ENCODE measurements at places on chromosomes 6 and 20. TPM values are rescaled to one million over a fixed set of nuclear protein-coding genes. Genes with fewer than 3 reads are reported as not detected.

- no peak for DNase-seq
Measured at GRCh38 chr6:87572021-87572420, 17.8 kb downstream of the RARS2 start.

DNA sequence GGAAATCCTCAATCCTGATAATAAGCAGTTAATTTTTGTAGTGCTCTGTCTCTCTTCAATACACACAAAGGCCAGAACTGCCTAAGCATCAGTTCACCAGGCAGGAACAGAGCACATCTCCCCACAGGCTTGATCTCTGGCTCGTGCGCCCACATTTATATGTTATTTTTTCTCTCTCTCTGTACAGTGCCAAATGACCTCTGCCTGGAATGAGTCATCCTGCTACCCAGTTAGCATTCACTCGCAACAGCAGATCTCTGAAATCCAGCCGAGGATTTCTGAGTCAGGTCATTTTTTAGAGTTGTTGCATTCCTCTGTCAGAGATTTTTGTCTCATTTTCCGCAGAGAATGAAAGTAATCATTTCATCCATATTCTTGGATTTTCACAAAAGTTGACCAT, 107.1 kb downstream of the COL12A1 start:
- DNase-seq = no peak

DNA sequence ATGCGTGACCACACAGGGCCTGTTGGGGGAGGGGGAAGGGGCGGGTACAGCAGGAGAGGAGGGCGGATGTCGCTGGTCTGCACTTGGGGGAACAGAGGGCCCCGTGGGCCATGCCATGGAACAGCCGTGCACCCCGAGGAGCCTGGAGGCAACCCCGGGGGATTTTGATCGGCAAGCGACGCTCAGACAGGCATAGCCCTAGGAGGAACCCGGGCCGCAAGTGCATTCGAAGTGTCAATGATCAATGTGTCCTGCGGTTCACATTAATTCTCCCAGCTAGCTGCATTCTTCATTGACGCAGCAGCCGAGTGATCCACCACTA, 772.8 kb upstream of the DEFB115 start:
- DNase-seq = no peak

DNA sequence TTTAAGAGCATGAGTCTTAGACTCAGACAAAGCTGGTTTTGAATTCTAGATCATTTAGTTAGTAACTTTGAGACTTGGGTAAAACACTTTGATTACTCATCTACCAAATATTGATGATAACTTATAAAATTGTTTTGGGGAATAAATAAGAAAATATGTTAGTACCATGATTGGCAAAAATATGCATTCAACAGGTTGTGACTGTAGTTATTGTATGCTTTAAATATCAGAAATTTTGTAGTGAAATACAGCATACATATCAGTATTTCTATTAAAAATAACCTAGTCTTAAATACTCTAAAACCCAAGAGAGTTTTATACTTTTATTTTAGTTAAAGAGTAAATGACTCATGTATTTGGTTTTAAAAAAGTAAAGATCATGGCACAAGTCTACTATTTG, 68.7 kb downstream of the ENPP1 start:
- DNase-seq = no peak

- DNase-seq = no peak
Measured at GRCh38 chr6:84403545-84403944, 176.1 kb upstream of the CEP162 start.

DNA sequence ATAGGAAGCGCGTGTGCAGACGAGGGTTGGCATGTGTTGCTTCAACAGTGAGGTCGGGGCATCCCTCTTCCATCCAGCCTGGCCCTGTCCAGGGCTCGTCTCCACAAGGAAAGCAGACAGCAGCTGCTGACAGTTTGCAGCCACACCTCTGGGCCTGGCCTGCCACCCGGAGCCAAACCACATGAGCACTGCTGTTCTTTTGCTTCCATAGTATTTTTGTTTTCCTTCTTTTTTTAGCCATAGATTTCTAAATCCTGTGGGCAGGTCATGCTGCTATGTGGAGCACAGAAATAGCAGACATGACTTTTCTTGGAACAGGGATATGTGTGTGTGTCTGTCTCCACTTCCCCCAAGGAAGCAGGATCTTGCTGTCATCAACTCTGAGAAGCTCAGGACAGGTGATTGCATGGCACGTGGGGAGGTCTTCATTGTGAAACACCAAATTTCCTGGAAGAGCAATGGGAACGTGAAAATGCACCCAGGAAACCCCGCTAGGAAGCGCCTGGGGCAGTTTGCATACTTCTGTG, 167.4 kb downstream of the DTNBP1 start:
- no peak for DNase-seq

DNA sequence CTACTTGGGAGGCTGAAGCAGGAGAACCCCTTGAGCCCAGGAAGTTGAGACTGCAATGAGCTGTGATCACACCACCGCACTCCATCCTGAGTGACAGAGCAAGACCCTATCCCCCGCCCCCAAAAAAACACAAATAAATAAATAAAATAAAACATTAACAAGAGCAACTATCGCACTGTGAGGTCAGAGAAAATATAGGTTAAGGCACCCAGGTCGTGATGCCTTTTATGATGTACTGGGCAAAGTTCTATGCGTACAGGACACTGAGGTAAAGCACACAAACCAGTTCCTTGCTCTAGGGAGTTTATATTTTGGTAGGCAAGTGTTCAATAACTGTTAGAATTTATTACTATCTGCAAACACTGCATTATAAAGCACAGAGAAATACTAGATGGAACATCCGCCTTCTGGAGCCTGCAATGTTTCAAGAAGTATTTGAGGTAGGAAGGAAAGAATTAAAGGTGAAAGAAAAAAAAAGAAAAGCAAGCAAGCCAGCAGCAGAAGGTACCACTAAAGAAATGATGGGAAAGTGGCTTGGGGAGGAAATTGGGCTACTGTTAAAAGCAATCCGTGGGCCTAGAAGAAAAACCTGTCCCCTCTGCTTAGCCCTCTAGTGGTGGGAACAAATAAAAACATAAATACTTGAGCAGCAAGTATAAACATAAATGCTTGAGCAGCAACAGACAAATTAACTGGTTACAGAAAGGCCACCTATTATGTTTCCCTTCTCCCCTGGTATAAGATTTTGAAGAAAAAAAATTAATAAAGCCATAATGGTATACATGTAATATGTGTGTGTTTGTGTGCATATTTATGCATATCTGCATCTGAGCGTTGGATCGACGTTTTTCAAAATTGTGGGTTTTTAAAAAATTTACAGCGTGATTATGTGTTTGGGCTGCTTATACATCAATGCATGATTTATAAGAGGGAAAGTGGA, 128.0 kb downstream of the PHACTR1 start:
- DNase-seq = no peak

GRCh38 chr20:2124564-2125213, 23.1 kb downstream of the STK35 start:
- no peak for DNase-seq

GRCh38 chr20:16123623-16124022, 449.6 kb downstream of the KIF16B start:
- DNase-seq = no peak

DNA sequence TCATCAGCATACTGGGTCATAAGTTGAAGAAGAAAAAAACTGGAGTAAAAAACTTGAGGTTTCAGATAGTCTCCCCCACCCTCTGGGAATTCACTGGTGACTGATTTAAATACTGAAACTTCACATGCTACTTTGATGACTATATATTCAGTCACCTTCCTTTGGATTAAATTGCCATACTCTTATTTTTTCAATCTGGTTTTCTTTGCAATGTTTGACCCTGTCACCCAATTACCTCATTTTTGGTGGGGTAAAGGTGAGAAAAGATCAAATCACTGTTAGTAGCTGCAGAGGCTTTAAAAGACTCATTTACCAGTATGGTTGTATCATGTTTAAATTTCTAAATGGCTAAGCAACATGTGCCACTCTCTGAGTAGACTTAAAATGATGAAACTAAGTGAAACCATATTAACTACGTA, 862.7 kb upstream of the FLRT3 start:
- no peak for DNase-seq

DNA sequence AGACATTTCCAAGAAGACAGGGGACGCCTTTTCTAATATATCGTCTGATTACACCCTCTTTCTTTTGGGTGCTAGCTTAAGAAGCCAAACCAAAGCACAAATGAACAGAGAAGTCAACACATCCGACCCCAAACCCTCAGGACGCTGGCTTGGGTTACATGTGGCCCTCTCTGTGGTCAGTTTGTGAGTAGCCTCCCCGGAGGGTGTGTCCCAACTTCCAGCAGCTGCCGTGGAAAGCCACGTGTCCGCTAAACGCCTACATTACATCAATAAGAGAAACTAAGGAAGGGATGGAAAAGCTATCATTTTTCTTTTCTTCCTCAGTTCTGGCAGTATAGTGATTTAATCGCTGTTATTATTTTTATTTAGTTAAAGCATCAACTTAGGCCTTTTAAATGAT, 487 bp upstream of the BMP6 start:
- no peak for DNase-seq

DNA sequence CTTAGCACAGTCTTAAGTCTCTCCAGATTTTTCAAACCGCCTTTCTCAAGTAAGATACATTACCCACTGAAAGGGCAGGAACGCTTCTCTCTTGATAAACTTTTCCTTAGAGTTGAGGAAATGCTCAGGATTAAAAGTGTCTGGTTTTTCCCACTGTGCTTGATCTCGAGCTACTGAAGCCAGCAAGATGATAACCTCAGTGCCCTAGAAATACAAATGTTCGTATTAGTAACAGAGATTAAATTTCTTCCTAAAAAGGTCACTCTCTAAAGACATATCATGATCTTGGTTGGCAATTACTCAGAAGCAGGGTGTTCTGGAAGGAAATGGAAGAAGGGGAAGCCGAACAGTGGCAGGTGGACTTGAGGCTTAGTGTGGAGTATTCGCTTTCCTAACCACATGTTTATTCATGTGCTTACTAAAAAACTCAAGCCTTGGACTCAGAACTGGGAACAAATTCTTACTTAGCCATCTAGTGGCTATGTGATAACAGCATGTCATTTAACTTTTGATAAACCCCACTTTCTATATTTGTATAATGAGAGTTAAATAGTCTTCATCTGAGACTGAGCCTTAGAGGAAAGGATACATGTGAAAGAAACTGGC, 20.1 kb downstream of the C6orf141 start:
- DNase-seq = no peak

DNA sequence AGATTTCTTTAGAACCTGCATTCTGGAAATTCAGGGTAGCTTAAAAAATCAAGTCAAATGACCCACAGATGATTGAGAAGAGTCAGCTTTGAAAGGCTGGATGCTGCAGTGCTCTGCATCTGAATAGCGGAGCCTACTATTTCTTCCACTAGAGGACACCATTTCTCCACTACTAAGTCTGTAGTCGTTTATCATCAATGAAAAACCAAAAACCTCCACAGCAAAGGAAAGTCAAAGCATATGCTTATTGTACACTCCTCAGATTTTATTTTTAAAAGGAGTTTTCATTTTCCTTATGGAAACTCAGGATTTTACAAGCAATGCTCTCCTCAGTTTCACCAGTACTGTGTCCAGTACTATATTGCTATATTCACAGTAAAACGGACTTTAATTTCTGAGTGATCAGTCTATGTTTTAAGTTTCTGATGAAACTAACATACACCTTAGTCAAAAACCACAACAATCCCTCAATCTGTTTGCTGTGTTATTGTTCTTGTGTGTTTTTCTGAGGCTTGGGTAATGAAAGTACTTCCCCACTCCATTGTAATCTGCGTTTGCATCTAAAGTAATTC, 50.5 kb upstream of the ENPP5 start:
- DNase-seq = no peak

DNA sequence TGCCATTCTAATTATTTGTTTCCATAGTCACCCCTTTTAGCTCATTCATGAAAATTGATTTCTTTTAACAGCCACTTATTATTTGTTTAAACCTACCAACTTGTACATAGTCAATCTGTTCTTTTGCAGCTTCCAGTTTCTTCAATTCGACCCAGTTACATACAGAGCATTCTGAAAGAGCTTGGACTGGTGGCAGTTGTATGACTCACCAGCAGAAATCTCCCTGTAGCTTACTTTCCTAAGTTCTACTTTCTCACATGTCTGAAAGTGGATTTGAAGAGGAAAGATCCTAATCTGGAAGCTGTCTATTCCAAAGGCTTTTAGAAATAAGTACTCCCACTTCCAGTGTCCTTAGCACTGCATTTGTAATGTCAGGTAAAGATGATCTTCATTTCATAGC, 447.9 kb downstream of the HTR1B start:
- DNase-seq = no peak

DNA sequence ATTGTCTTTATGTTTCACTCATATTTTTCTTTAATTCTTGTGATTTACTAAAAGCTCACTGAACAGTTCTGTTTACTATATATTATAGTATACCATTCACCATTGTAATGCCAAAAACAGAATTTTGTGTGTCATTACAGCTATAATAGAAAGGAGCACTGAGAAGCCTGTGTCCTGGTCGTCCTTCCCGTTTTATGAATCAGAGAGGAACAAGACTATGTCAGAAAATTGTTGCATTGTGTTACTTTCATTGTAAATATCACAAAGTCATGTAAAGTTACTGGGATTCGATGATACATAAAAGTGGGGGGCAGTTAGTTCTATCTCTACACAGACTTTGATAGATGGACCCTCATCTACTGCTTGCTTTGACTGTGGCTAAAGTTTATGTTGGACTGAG, 145.1 kb downstream of the QKI start:
- no peak for DNase-seq

- DNase-seq = no peak
Measured at GRCh38 chr6:51854876-51855275, 232.5 kb downstream of the PKHD1 start.

- DNase-seq = no peak
Measured at GRCh38 chr20:19868441-19868840, 110.4 kb downstream of the RIN2 start.

DNA sequence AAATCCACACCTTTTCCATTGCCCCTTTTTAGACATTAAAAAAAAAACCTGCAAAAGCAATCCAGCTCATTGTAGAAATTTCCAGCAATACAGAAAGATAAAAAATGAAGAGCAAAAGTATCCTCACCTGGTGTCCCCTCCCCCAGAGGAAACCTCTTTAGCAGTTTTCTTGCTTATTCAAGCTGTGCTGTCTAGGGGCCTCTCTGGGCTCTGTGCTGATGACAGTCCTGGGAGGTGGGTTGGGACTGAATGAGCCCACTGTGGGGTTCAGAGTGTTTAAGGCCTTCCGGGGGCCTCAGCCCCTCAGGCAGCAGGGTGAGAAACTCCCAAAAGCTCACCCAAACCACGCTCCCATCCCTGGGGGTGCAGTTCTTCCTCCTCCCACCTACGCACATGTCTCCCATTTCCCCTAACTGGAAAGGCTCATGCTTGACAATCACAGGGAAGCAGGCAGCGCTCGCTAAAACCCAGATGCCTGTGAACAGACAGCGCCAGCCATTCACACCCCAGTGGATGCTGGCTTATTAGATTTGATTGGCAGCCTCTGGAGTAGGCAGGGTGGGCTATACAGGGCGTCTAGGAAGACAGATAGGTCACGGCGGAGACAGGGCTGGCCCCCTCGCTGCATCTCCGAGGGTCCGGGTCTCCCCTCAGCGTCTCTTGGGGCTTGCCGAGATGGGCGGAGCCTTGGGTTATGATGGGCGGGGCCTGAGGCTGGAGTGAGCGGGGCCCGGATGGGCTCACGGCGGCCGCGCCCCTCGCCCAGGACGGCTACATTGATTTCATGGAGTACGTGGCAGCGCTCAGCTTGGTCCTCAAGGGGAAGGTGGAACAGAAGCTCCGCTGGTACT, 4.6 kb downstream of the GUCA1A start:
- no peak for DNase-seq

SPATA25 gene
- 0.76 TPM for total RNA-seq

PGC gene
- total RNA-seq = not detected

TTPAL gene
- 18.0 TPM for total RNA-seq

DOK5 gene
- total RNA-seq = not detected

EFCAB8 gene
- total RNA-seq = 1.0 TPM

DUSP15 gene
- not detected for total RNA-seq

TMEM170B gene
- total RNA-seq = 0.95 TPM

HLA-DQA2 gene
- total RNA-seq = not detected

TBX18 gene
- total RNA-seq = not detected
